Activated T-helper 2 cell treated with anti-CD3 and anti-CD28 coated beads, Interferon-gamma antibody, Interleukin-2, Interleukin-4, amounts not matched to agents 10 μg/mL and 5 μg/mL and 100 μg/mL, durations not matched to agents 14 hours and 24 hours and 36 hours (primary cell): ENCODE measurements at places on chromosomes 1 and 21.
A peak's percentile ranks its signal among the peaks of the same experiment; 100 is the strongest.

DNA sequence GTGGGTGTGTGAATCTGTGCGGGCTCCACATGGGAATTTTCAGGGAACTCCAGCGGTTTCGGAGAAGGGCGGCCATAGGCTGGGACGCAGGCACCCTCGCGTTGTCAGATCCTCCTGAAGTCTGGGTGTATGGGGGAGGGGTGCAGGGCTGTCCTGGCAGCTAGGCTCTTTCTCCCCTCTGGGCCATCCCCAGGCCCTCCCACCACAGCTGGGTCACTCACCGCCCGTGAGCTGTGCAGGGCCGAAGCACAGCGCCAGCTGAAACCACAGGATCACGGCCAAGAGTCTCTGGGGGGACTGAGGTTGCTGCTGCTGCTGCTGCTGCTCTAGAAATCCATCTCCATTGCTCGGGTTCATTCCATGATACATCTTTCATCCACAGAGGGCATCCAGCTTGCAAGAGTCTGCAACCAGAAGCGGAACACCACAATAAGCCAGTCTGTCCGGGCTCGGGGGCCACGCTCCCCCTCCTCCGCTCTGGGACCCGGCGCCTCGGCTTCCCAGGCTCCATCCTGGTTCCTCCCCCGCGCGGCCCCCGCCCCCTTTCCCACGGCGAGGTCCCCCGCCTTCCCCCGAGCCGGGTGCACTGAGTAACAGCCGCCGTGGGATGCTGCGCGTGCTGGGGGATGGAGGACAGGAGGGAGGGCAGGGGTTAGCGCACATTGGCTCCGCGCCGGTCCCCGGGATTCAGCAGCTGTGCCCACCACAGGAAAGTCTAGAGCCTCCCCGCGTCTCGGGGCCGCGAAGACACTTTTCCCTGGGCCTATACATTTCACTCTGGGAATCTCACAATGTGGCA lies 720 bp downstream of the SUSD4 start:
- DNase-seq, result no peak

GRCh38 chr1:111745675-111746613 lies 6.7 kb upstream of the INKA2 start:
- no peak for DNase-seq

- no peak for DNase-seq
Observed at GRCh38 chr1:54124906-54125305, 27.9 kb downstream of the CDCP2 start.

GRCh38 chr1:45643978-45644377 lies 20.1 kb upstream of the CCDC17 start:
- DNase-seq, result no peak

DNA sequence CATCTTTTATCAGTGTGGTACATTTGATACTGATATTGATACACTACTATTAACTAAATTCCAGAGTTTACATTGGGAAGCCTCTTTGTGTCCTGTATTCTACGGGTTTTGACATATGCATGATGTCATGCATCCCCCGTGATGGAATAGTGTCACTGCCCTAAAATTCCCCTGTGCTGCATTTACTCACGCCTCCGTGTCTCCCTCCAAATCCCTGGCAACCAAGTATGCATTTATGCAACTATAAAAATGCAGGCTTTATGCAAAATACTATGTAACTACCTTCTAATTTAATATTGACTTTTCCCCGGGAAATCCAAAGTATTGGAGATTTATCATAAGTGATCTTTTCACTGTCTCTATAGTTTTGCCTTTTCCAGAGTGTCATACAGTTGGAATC lies 453.7 kb upstream of the RUNX1 start:
- no peak for DNase-seq

DNA sequence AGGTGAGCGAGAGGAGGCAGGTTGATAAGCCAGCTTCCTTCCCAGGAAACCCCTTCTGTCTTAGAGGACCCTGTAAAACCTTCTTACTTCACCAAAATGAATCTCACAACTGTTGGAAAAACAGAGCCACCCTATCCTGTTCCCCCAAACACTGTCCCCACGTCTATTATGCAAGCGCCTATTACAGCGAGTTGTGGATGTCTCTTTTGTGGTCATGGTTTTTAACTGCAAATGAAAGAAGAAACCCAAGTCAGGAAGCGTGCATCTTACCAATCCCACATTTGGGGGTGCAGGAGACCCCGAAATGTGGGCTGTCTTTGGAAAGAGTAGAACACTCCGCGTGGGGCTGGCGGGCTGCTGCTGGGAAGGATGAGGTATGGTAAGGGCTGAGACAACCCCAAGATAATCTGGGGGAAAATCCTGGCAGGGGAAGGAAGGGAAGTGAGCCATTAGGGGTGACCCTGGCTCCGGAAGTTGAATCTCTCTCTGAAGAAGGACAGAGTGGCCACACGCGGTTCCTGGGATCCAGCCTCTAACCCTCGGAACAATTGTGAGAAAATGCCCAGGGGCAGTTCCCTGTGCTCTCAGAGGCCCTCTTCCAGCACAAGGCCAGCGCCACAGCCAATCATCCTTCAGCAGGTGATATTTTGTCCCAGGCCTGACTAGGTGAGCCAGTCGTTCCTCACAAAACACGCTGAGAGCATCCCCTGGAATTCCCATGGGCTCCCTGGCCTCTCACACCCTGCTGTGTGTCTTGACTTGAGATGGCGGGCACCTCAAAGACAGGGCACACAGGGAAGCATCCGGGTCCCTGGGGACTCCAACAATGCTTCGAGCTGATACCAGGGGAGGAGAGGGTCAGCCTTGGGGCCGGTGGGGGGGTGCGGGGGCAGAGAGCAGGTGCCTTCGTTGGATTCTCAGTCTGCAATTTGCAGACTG lies 168.5 kb upstream of the IRF2BP2 start:
- no peak for DNase-seq

- DNase-seq, result no peak
Observed at GRCh38 chr1:169859001-169859400, 34.7 kb downstream of the SCYL3 start.

DNA sequence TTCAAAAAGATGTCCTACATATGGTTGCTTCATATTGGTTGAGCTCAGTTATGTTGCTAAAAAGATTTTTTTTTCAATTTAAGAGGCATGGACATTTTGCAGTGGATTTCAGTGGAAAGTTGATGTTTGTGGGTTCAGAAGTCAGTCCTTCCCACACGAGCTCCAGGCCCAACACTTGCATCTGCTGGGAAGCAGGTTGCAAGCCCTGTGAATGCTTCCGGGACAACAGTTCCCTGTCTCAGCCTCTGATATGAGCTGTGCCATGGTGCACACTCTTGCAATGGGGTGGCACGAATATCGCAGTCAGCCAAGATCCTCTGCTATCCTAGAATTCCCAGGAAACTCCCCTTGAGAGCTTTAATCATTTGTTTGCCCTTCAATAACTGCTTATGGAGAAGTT lies 30.3 kb upstream of the ABCG1 start:
- no peak for DNase-seq

- DNase-seq, result no peak
Observed at GRCh38 chr1:245603311-245603865, 448.6 kb downstream of the KIF26B start.

DNA sequence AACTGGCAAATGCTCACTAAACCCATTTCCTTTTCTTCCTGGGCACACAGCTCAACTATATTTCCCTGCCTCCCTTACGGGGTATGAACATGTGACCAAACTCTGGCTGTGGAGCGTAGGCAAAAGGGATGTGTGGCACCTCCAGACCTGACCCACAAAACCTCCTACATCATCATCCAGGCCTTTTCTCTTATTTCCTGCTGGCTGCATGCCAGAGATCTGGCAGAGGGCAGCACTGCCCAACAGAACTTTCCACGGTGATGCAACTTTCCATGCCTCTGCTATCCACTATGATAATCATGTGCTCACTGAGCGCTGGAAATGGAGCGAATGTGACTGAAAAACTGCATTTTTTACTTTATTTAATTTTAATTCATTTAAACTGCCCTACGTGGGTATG lies 99.6 kb upstream of the CACNA1E start:
- DNase-seq, result no peak

- peak; percentile 33 for DNase-seq
Observed at GRCh38 chr1:228445843-228446650, 29.4 kb upstream of the TRIM17 start.

DNA sequence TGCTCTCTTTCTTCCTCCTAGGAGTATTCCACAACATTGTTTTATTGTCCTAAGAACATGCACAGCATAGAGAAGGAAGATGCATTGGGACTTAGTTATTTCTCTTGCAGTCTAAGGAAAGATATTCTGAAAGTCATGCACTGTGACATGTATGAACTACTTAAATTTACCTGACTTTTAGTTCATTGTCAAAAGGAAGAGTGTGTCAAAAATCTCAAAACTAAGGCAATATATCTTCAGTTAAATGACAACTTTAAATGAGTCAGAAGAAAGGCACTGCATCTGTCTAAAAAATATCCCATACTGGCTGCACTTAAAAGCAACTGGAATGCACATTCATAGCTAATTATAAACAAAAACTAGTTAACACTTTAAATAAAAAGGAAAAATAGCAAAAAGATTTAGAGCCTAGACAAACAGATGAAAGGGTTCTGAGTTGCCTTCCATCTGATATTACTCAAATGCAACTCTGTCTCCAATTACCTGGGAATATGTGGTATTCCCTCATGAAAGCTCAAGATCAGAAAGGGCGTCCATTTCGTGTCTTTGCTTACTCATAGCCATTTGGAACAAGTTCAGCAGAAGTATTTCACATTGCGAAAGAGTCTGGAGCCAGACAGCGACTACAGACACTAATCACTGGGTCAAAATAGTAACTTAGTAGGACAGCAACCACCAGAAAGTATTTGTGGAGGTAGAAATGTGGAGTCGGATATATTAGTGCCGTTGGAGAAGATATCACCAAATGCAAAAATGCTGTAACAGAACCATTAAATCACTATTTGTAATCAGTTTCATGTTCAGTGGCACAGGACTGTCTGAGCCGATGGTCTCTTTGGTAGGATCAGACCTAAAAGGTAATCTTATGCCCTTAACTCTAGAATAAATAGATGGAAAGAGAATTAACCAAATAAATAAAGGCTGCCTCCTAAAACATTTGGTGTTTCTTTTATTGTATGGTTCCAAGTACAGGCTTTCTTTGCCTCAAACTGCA lies 225.7 kb downstream of the GREM2 start:
- no peak for DNase-seq

DNA sequence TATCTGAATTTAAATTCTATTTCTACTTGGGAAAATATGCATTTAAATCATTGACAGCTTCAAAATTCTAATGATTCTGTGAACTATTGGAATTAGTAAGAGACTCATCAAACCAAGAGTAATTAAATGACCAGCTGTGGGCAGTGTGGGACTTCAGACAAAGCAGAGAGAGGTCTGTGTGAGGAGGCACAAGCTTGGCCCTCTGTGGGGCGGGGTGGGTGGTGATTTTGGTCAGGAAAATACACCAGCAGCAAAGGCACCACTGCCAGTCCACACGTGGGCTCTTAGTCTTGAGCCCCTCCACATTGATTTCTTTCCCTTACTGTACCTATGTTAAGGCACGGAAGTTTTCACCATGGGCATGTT lies 39.2 kb upstream of the RAB4A start:
- DNase-seq, result no peak

DNA sequence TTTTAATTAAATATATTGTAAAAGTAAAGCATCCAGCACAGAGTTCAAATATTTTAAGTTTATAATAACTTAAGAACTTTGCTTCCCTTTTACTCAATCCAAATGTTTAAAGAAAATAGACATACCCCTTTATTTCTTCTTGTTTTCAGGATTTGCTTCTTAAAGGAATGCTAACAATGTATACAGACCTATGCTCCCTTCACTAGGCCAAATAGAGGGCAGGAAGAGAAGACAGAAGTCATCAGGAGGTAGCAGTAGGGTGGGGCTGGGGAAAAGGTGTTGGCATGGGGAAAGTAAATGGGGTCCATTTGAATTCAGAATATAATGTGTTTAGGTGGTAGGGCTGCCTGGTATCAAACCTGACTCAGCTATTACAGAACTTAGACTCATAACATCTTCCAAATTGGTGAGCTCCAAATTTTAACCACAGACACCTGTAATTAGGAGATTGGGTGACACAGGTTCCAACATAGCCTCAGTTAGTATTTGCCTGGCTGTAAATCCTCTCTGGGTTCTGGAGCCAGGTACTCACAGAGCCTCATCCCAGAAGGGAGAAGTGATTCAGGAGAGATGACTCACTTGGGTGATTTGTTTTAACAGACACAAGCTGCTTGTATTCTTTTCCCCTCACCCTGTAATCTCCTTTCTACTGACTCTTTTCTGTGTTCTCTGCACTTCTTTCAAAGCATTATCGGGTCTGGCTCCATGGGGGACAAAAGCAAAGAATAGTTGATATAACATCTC lies 60.1 kb upstream of the DUSP10 start:
- no peak for DNase-seq

DNA sequence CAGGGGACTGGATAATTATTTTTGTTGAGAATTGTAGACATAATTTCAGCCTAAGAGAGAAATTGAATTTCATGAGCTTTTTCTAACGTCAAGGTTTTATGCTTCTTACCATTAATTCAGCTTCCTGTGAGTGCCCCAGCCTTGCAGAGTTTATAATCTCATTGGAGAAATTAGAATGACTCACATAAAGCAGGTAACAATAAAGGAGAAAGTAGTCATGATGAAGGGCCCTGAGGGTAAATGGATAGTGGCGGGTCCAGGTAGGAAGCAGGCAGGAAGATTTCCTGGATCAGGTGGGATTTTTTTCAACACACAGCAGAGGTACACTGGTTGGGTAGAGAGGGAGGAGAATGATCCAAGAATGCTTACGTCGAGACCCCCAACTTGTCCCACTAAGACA lies 311.4 kb downstream of the BARHL2 start:
- DNase-seq, result no peak

- no peak for DNase-seq
Observed at GRCh38 chr1:58251430-58252073, 295.0 kb downstream of the OMA1 start.

DNA sequence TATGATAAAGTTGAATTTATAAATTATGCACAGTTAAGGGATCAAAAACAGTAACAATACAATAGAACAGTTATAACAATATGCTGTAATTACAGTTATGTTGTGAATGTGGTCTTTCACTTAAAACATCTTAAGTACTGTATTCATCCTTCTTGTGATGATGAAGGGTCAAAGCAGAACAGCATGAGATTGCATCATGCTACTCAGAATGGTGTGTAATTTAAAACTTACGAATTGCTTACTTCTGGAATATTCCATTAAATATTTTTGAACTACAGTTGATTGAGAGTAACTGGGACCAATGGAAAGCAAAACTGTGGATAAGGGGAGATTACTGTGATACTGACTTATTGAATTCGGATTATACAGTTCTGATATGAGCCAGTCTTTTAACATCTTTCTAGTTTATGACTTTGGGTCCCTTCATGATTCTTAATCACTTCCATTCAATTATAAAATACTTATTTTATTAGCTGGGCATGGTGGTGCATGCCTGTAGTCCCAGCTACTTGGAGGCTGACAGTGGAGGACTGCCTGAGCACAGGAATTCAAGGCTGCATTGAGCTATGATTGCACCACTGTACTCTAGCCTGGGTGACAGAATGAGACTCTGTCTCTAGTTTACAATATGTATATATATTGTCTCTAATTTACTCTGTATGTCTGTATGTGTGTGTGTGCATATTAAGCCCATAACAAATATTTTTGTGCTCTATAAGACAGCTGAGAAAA lies 43.2 kb downstream of the ATP1B1 start:
- DNase-seq, result no peak

- DNase-seq, result peak; percentile 22
Observed at GRCh38 chr1:236143104-236143948, 987 bp downstream of the GPR137B start.

GRCh38 chr1:152419917-152420316 lies 5.9 kb upstream of the CRNN start:
- no peak for DNase-seq
